ENCODE measurements at places on chromosomes 5 and 9. TPM values are rescaled to one million over a fixed set of nuclear protein-coding genes. Genes with fewer than 3 reads are reported as not detected.

Gene STC2
- 117 TPM for total RNA-seq

Gene LCN9
- total RNA-seq = not detected

Gene TRPM3
- 0.69 TPM for total RNA-seq

Gene ENTPD2
- total RNA-seq = 3.3 TPM

Gene IL5
- total RNA-seq = not detected

Gene CD72
- total RNA-seq = 3.1 TPM

Gene SH2D3C
- total RNA-seq = 1.4 TPM

DNA sequence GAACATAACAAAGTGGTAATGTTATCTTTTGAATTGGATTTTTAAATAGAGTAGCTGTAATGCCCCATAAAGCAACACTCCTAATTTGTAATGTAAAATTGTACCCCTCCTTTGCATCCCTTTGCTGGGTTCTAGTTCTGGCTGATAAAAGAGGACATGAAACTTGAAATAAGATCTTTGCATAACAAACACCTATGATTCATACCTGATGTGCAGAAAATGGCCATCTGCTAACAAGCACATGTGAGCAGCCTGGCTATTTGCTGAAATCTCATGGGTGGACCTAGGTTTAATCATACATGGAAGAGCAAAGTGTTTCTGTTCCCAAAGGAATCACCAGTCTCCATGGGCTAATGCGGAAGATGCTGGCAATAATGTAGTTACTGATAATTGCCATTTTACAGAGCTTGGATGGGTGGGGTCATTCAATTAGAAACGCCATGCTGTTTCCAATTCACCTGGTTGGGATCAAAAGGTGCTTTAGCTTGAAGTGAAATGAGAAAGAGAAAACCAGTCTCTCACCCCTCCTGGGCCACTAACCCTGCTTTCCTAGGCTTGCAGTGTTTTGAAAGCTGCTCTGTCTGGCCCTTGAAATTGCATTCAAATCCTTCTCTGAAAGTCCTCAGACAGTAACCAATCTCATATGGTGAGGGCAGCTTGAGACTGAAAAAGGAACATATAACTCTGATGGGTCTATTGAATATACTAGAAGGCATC lies 585.1 kb downstream of the TLE4 start:
- DNase-seq = no peak

- no peak for DNase-seq
Measured at GRCh38 chr5:78507531-78507930, 141.0 kb downstream of the LHFPL2 start.

GRCh38 chr9:78866207-78867132 lies 569.5 kb downstream of the PSAT1 start:
- DNase-seq = no peak

DNA sequence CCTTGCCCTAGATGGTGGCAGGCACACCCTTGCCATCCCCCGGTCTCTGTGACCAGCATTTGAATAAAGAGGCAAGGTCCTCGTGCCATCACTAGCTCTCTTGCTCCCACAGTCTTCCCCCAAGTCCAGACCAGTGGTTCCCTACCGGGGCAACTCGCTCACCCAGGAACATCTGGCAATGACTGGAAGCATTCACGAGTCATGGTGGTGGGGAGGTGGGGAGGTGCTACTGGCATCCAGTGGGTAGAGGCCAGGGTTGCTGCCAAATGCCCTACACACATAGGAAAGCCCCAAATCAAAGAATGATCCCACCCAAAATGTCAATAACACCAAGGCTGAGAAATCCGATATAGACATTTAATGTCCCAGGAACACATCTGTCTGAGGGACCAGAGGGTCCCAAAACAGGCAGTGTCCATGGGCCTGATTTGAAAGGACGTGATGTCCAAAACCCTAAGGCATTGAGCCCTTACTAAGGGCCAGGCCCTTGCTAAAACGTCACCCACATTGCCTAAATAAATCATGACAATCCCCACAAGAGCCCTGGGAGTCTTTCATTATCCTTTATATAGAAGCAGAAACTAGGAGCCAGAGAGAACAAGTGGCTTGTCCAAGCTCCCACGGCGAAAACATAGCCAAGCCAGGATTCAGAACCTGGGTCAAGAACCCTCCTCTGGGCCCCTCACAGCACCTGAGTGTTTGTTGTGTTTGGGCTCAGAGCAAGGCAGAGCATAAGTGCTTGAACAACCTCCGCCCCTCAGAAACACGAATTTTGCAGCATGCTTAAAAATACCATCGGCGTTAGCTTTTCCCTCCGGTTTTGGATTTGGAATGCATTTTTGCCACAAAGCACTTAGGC lies 119.3 kb upstream of the WWC1 start:
- no peak for DNase-seq

GRCh38 chr9:84925225-84925872 lies 255.8 kb downstream of the NTRK2 start:
- DNase-seq = no peak

DNA sequence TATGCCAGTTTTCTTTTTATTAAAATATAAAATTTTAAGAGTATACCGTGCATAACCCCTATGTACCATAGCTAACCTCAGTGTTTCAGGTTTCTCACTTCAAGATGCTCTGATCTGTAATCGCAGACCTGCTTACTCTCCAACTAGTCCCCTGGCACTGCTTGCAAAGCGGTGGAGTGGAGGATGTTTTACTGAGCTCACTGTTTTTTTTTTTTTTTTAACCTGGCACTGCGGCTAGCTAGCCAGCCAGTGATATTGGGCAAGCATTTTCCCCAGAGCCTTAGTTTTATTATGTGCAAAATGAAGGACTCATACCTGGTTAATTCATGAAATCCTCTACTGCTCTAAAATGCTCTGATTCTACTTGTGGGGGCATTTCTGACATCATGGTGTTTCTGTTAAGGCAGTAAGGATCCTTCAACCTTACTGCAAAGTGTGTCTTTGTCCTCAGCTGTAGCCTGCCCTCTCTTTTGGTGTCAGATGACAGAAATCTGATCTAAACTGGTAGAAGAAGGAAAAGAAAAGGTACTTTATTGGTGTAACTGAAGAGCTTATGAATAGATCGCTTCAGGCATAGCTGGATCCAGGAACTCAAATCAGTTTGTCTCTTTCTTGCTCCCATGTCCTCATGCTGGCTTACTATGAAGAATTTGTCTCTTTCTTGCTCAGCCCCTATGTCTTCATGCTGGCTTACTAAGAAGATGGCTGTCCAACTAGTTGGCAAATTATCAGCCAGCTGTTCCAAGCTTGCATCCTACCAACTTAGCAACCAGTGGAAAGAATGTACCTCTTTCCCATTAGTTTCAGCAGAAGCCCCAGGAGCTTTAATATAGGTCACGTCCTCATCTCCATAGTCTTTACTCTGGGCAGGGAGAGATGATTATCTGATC lies 59.8 kb downstream of the DOCK2 start:
- no peak for DNase-seq

GRCh38 chr5:103218164-103218563 lies 40.4 kb upstream of the MACIR start:
- DNase-seq = no peak

DNA sequence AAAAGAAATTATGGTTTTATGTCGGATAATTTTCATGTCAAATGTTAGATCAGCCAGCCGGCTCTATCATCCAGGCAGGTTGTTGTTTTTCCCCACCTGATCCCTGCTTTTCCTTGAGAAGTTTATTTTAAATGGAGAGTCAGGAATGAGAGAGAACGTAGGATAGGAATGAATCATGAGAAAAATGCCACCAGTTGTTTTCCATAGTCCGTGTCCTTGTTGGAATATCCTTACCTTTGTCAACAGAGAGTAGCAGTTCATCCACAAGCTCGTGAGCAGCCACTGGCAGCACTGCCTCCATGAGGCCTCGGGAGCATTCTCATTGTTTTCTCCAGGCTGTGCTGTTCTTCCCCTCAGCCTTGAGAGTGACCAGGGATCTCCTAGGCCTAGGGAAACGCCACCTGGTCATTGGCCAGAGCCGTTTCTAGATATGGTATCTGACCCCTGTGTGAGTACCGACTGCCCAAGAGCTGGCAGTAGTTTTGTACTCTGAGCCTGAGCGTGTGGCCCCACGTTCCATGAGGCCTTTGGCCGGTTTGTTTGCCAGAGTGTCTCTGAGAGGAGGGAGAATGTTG lies 293.3 kb downstream of the FANCC start:
- DNase-seq = peak; percentile 63

DNA sequence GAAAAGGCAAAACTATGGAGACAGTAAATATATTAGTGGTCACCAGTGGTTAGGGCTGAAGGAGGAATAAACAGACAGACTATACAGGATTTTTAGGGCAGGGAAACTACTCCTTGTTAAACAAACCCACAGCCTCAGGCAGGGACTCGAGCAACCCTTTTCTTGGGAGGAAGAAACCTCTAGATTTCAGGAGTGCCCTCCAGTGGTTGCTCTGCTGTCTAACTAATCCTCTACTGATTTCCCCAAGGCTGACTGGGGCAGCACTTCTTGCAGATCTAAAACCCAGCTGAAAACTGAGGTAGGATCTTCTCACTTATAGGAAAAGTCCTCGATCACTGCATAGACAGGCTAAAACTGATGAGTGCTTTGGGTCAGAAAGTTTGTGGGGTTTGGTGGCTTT lies 176.8 kb downstream of the ISOC1 start:
- no peak for DNase-seq

DNA sequence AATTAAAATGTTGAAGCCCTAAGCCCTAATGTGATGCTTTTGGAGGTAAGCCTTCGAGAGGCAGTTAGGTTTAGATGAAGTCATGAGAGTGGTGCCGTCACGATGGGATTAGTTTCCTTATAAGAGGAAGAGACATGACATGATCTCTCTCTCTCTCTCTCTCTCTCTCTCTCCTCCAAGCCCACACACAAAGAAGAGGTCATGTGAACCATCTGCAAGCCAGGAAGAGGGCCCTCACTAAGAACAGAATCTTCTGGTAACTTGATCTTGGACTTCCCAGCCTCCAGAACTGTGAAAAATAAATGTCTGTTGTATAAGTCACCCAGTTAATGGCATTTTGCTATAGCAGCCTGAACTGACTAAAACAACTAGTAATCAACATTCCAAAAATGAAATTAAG lies 175.5 kb downstream of the GNA14 start:
- no peak for DNase-seq

- no peak for DNase-seq
Measured at GRCh38 chr5:112594095-112594850, 143.4 kb upstream of the APC start.

- DNase-seq = no peak
Measured at GRCh38 chr5:54301849-54302248, 8.5 kb downstream of the ARL15 start.

DNA sequence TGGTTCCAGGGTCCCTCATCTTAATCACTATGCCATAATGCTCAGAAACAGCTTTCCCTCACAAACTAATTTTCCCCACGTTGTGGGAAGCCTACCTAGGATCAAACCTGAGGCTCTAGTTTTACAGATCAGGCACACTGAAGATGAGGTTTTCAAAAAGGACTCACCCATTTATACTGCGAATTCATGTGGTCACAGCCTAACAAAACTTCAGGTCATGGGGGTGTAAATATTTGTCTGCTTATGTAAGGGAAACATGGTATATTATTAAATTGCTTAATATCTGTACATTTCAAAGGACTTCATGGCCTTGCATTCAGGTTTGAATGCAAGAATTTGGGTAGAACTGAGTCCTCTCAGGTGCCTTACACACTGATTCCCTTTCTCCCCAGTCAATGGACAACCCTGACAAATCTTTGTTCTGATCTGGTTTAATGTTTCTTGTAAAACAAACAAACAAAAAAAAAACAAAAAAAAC lies 12.1 kb downstream of the ZFAND5 start:
- DNase-seq = no peak

DNA sequence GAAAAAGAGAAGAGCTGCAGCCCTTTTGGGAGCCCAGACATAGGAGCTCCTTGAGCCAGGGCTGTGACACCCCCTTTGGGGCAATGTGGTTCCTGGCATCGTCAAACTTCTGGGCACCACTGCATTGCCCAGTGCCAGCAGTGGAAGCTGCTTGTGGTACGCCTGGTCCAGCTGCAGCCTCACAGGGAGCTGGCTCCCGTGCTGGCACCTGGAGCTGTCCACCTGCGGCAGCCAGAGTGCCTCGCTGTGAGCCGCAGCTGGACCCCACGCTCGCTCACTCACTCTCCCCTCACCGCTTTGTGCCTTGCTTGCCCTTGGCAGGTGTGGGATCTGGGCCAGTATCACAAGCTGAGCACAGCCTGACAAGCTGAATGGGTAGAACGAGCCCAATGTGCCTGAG lies 1150.8 kb upstream of the CDH6 start:
- no peak for DNase-seq

GRCh38 chr5:67552773-67553172 lies 356.2 kb upstream of the CD180 start:
- DNase-seq = no peak

- DNase-seq = no peak
Measured at GRCh38 chr5:169065400-169065799, 235.5 kb downstream of the SLIT3 start.

DNA sequence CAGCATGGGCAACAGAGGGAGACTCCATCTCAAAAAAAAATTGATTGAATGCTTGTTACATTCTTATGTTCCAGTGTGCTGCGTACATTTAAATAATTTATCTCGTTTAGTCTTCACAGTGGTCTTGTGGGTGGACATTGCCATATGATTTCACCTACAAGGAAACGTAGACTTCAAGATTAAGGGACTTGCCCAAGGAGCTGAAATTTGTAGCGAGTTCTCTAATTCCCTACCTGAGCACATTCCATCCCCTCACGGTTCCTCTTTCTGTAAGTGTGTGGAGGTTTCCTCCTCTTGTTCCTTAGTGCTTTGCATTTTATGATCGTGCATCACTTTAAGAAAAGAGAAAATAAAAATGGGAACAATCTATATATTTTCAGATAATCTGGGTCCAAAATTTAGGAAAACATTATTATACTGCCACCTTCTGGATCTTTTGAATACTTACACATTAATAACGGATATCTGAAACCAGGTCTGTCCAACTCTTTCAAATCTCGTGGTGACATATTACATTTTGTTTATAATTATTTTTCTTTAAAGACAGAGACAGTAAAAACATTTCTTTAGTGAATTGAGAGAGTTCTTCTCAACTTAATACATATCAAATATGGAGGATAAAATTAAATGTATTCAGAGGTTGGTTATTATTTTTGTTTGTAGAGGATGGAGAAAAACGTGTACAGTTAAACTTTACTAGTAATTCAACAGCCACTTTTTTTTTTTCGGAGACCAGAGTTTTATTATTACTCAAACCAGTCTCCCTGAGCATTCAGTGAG lies 29.9 kb upstream of the C7 start:
- no peak for DNase-seq

GRCh38 chr9:1173211-1173610 lies 123.1 kb downstream of the DMRT2 start:
- peak; percentile 19 for DNase-seq

DNA sequence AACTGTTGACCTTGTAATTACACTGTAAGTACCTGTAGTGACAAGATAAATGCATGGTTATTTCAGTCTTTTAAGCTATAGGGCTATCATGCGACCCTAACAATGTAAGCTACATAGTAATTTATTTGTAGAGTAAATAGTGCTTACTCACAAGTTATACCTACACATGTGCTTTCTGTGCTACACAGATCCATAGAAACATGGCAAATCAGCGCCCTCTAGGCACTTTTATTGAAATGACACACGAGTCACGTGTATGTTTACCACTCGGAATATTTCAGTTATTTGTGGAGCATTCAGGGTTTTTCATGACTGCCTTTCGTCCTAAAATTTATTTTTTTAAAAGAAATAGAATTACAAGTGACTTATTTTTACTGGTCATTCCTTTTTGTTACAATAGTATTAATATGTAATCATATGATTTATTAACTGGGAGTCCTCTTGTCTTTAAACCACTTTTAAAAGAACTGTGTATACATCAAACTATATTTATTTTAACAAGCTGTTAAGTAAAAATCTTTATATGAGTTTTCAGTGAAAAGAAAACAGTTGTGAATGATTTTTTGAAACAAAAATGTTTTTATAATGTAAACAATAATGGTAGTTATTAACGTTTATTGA lies 1242.3 kb upstream of the WWC1 start:
- peak; percentile 62 for DNase-seq

All from pancreas (tissue), 10 donors.